ENCODE measurements at places on chromosomes 13 and 19.

- no peak for DNase-seq
Observed at GRCh38 chr13:101202590-101202989, 213.7 kb downstream of the NALCN start.

DNA sequence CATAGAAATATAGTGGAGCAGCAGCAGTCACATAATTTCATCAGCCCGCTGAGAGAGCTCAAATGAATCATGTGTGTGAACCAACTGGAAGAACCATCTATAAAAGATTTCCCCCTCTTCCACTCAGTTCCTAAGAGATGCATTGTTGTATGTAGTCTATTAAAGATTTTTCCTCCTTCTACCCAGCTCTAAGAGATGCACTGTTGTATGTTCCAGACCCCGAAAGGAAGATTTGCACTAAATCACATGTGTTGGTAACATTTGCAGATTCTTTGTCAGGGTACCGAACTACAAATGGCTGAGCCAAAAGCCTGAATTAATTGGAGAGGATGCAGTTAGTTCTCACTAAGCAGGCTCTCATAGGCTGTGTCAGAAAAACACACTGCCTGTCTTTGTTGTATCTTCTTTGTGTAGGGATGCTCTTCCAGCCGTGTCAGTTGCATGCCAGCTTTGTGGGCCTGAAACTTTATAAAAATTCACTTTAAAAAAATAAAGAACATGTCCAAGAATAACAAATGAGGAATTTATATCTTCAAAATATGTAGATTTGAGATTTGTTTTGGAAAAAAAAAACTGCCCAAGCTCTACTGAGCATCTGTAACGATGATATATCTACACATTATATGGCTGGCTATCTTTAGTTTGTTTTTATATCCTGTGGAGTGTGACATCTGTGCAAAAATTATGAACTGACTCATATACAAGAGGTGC is 223.1 kb downstream of the MZT1 start:
- no peak for DNase-seq

DNA sequence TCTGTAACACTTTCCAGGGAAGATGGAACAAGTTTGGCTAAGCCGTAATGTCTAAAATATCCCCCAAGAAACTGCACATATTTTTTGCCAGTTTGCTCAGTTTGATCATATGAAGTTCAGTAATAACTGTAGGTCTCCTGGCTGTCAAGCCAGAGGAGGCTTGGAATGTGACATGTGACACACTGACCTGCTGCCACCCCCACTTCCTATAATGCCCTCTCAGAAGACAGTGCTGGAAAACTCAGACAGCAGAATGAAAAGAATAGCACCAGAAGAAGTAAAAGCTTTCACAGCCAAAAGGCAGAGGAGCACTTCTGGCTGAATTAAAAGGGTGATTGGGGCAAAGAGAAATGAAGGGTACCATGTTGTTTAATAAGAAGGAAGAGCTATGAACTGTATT is 67.4 kb upstream of the UBAC2 start:
- DNase-seq, result no peak

GRCh38 chr19:17794731-17795494 is at the start of gene B3GNT3:
Gene B3GNT3 (plus strand): TSS chr19:17795138. CDS start chr19:17807808, 12,670 bp downstream.
- DNase-seq, result no peak

DNA sequence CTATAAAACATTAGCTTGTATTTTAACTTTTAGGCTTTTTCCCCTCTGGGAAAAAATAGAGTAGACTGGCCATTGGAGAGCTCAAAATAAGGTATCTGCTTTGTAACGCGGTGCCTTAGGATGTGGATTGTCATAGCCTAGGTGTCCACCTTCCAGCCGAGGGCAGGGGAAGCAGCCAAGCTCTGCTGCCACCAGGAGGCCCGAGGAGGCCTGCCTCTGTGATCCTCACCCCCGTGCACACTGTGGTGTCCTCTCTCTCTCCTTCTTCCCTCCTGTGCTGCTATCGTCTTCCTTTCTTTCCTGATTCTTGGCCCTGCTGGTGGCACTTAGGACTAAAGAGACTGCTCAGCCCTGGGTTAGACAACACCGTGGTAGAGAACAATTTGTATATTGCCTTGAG is 11.3 kb downstream of the HNRNPM start:
- no peak for DNase-seq

- DNase-seq, result no peak
Observed at GRCh38 chr19:5727453-5728050, 7.1 kb downstream of the CATSPERD start.

DNA sequence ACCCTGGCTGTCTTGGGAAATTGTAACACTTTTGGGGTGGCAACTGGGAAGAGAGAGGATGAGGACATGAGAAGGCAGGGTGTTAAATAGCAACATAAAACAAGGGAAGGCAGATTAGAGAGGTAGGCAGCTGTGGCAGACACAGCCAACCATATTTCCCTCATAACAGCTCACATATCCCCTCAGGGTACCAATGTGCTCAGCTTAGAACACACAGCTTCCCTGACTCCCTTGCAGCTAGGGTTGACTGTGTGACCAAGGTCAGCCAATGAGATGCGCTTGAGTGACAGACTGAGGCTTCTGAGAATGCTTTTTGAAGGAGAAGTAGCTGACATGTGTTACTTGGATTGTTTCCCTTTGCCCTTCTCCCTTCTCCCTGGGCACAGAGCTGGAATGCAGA is 28.8 kb upstream of the SPATA13 start:
- DNase-seq, result no peak

DNA sequence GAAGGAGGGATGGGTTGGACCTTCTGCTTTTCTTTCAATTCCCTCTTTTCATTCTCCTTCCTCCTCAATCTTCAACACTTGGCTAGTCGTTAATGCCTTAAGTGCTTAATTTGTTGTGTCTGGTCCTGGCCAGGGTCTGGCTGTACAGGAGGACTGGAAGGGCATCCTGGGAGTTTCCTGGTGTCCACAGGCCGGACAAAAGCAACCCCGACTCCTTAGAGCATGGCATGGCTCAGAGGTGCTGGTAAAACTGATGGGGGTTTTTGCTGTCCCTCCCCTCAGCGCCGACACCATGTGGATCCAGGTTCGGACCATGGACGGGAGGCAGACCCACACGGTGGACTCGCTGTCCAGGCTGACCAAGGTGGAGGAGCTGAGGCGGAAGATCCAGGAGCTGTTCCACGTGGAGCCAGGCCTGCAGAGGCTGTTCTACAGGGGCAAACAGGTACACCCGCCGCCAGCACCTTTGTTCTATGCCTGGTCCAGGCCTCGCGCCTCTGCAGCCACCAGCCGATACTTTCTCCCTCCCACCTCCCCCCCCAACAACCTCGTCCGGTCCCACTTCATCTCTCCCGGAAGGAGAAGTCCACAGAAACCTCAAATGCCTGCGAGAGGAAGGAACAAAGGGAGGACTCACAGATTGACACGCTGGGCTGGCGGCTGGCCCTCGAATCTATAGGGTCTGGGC is 1.4 kb downstream of the UHRF1 start:
- no peak for DNase-seq

DNA sequence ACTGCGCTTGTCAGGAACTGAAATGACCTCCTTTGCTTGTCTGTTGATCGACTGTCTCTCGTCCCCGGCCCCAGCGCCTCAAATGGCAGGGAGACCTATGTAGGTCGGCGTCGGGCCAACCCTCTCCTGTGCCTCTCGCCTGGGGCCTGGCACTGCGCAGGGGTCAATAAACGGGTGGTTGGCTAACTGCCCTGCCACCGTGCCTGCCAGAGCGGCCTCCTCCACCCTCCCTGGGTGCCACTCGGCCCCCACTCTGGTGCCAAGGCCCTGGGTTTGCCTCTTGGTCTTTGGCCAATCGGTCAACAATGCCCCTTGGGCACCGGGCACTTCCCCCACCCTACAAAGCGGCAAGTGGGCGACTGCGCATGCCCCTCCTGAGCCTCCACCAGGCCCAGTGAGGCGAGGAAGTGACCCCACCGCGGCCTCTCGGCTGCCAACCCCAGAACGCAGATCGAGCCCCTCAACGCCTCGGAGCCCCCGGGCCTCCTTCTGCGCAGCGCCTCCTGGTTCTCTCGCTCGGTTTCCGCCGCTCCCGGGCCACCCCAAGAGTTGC is 1.1 kb downstream of the KEAP1 start:
- DNase-seq, result no peak

DNA sequence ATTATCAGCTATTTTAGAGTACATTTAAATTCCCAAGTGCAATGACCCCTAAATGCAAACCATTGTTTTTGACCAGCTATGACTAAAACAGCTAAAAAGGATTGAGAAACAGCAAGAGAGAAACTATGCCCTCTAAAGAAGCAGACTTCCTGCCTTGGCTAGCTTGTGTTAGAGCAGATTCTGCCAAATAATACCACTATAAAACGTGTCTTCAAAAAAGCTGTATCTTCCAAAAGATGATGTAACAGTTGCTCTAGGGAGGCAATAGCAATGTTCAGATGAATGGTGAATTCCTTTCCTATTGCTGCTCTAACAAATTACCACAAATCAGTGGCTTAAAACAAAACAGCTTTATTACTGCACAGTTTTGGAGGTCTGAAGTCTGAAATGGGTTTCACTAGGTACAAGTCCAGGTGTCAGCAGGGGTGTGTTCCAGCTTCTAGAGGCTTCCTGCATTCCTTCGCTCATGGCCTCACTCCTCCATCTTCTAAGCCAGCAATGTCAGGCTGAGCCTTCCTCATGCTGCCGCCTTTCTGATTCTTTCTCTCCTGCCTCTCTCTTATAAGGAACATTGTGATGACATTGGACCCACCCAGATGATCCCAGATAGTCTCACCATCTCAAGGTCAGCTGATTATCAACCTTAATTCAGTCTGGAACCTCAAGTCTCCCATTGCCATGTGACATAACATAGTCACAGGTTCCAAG is 84.5 kb downstream of the LRRC63 start:
- no peak for DNase-seq

DNA sequence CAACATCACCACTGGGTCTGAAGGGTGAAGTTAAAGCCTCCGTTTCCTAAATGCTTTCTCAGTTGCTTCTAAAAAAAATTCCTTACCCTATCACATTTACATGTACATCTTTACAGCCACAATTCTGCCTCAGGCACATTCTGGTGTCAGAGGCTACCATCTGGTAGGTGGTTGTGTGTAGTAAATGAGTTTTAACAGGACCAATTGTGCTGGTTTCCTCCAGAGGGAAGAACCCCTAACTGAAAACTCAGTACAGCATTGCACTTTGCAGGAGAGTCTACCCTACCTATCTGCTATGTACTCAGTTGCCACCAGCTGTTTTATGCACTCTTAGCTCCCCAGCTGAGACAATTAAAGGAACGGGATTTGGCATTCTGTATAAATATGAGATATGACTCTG is 1576.5 kb downstream of the PCDH9 start:
- DNase-seq, result no peak

DNA sequence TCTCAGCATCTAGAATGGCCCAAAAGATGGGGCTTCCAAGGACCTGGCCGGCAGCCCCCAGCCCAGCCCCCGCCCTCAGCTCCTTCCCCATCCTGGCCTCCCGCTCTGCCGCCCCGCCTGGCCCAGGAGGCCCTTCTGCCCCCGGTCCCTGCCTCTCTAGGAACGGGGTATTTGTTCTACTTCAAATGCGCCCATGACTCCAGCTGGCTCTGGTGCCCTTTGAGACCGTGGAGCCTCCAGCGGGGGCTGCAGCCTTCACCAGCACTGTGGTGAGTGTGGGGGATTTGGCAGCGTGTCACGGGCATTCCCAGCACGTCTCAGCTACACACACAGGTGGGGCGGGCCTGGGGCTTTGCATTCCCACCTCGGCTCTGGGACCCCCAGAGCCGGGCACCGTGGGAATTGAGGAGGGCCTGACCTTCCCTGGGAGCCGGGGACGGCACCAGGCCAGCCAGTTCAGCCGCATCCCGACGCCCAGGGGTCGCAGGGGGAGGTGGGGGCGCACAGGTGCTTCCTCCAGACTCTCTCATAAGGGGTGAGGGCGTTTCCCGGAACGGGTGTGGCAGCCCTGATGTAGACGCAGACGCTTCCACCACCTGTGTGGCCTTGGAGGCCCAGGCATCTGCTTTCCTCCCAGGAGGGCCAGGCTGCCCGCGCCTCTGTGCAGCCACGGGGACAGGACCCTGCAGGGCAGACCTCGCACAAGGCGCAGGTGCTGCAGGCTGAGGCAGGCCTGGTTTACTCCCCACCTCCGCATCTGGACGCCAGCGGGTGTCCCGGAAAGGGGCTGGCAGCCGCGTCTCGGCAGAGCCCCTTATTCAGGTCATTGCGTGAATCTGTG is 947 bp downstream of the ATP4B start:
- DNase-seq, result no peak

GRCh38 chr19:51509823-51510660 is 8.4 kb upstream of the SIGLEC12 start:
- DNase-seq, result no peak

DNA sequence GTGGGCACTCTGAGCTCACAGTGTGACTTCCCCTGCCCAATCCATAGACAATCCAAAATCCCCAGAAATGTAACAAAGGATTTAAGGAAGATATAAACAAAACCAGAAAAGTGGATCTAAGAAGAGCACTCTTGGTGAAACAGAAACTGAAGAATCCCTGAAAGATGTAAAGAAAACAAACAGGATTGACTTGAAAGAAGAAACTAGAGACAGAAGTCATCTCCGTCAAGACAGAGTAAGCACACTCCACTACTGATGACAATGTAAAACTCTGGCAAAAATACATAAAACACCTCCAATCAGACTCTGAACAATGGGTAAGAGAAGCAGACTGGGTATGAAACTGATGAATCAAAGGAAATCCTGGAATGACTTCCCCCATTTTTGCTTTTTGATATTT is 13.5 kb downstream of the TUBGCP3 start:
- DNase-seq, result no peak

- no peak for DNase-seq
Observed at GRCh38 chr19:2139385-2140137, 11.8 kb downstream of the AP3D1 start.

GRCh38 chr13:97726664-97727280 is 226.7 kb upstream of the IPO5 start:
- no peak for DNase-seq

GRCh38 chr13:20492641-20493040 is 33.0 kb downstream of the CRYL1 start:
- DNase-seq, result no peak

GRCh38 chr19:383922-384798 is 24.8 kb downstream of the C2CD4C start:
- DNase-seq, result no peak

- DNase-seq, result no peak
Observed at GRCh38 chr13:113901642-113902041, 37.8 kb upstream of the GAS6 start.

- DNase-seq, result no peak
Observed at GRCh38 chr13:71730267-71730666, 136.7 kb downstream of the DACH1 start.

GRCh38 chr19:29457413-29457812 is 68.4 kb upstream of the VSTM2B start:
- DNase-seq, result no peak

- no peak for DNase-seq
Observed at GRCh38 chr13:101291646-101292515, 124.4 kb downstream of the NALCN start.

- DNase-seq, result no peak
Observed at GRCh38 chr19:48915757-48916156, 15.6 kb downstream of the NUCB1 start.

GRCh38 chr19:20066861-20067260 is 10.9 kb upstream of the ZNF90 start:
- no peak for DNase-seq

- no peak for DNase-seq
Observed at GRCh38 chr13:73142071-73142470, 83.3 kb downstream of the KLF5 start.
